ENCODE measurements at places on chromosomes 4 and X.

GRCh38 chrX:109472939-109473735 lies 8.7 kb downstream of the GUCY2F start:
- peak; percentile 75 for DNase-seq

- no peak for DNase-seq
Measured at GRCh38 chr4:18973296-18973695, 951.7 kb upstream of the LCORL start.

DNA sequence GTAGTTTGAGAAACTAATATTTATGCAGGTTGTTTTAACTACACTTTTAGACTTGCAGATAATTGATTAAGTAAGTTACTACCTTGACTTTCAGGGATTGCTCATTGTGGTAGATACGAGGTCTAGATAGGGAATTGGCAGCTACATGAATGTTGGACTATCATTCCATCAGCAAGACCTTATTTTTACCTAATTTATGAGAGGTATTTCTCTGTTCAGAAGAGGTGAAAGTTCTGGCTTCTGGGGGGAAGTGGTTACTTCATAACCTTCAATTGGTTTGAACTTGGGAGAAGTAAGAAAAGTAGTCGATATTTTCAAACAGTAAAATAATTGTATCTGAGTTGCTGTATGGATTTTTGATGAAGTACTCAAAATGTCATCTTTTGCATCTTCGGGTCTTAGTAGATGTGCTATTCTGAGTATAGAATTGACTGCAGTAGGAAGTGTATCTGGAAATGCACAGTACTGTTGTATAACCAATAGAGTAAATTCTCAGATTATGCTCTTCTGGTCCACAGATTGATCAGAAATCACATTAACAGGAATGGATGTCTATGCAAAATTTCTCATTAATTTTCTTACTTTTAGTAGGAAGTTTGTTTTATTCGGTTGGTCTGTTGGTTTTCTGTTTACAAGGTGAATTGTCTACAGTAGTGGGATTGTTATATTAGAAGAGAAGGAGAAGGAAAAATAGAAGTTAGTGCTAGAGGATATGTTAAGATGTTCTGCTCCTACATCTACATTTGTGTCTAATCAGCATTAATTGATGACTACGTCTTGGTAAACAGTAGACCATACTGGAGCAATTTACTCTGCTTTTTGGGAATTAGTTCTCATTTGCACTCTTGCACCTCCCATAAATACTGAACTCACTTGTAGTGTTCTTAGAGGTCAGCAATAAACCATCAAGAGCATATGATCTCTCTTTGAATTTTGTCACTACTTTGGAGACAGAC lies 3.0 kb downstream of the NFKB1 start:
- DNase-seq = no peak

- DNase-seq = no peak
Measured at GRCh38 chr4:147610686-147611085, 6.5 kb upstream of the TMEM184C start.

- DNase-seq = no peak
Measured at GRCh38 chr4:15881820-15882219, 56.7 kb downstream of the FGFBP1 start.

- DNase-seq = peak; percentile 73
Measured at GRCh38 chr4:118969359-118969758, 80.7 kb downstream of the SYNPO2 start.
